ELF-1 (cell line): ENCODE measurements at places on chromosomes 3 and 15.

DNA sequence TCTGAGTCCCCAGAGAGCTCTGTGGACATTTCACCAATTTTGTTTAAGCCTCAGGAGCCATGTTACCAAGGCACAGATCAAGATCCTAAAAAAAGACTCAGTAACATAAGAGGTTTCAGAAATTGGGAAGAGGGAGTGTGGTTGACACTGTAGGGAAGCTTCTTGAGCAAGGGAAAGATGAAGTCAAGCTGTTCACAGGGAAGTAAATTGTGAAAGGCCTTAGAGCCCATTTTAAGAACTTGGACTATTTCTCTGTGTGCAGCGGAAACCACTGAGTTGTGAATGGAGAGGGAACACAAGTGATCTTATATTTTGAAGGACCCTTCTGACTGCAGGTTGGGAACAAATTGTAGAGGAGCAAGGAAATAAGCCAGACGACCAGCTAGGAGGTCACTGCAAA is 18.7 kb downstream of the BCL2A1 start:
- DNase-seq = no peak

GRCh38 chr3:187002915-187003314 is 72.6 kb downstream of the ST6GAL1 start:
- peak; percentile 36 for DNase-seq

- DNase-seq = no peak
These were observed 48.0 kb upstream of the TPRG1 start for GRCh38 chr3:189123595-189124387.

- DNase-seq = no peak
These were observed 349.4 kb downstream of the DOCK3 start for GRCh38 chr3:51024121-51024520.

DNA sequence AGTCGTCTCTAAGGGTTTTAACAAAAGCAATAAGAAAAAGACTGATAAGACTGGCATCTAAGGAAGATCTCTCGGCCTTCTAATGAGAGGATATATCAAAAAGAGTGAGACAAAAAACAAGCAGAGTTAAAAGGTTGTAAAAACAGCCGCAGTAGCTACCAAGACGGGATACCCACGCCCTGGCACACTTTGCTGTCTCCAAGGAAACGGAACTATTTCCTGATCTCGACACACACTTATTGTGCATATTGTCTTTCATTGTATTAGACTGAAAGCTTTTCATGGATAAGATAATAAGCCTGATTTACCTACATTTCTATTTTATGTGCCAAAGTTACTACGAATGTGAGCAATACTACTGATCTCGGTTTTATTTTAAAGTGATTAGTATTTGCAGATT is 161.5 kb upstream of the MCTP2 start:
- no peak for DNase-seq

- DNase-seq = no peak
These were observed 93.0 kb upstream of the SLC25A36 start for GRCh38 chr3:140848666-140849065.

DNA sequence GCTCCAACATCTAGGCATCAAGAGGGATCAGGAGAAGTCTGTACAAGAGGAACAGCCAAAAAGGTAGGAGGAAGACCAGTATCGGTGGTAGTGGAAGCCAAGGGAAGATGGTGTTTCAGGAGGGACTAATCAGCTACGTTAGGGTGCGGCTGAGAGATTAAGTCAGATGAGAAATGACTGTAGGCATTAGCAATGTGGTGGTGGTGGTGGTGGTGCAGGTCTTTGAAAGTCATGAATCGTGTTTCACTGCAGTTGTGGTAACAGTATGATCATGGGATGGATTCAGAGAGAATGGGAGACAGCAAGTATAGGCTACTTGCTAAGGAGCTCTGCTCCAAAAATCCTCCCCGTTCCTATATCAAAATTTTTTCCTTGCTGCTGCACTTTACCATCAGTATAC is 35.5 kb downstream of the ASTE1 start:
- DNase-seq = no peak

- no peak for DNase-seq
These were observed 24.2 kb downstream of the NMNAT3 start for GRCh38 chr3:139653582-139653981.

DNA sequence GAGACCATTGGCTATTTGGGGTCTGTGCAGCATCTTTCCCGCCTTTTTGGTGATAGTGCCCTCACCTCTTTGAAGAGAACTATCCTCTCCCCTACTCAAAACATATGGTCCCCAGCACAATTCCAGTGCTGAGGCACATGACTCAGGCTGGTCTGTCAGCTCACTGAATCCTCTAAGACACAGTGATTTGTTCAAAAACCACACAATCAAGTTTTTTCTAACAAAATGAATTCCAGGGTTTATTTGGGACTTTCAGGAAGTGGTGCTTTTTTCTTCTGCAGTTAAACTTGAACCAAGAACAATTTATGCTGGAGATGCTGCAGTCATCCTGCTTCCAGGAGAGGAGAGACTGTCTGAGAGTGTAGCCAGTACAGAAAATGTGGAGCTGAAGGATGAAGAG is 142.5 kb upstream of the LMCD1 start:
- DNase-seq = no peak

DNA sequence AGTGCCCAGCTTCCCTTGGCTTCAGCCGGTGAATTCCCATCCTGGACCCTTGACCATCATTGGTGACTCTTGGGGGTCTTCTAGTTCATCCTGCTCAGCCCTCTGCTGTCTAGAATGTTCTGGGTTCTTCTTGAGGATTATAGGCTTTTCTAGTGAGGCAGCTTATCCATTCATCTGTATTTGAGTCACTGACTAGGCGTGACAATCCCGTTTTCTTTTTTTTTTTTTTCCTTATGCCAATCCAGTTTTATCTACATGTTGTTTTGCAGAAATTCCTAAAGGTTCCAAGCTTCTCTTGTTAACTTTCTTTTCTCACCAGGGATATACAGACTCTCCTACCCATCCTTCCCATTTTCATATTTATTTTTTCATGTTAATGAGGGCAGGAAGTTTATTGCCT is 6.6 kb upstream of the TRAK1 start:
- DNase-seq = no peak

DNA sequence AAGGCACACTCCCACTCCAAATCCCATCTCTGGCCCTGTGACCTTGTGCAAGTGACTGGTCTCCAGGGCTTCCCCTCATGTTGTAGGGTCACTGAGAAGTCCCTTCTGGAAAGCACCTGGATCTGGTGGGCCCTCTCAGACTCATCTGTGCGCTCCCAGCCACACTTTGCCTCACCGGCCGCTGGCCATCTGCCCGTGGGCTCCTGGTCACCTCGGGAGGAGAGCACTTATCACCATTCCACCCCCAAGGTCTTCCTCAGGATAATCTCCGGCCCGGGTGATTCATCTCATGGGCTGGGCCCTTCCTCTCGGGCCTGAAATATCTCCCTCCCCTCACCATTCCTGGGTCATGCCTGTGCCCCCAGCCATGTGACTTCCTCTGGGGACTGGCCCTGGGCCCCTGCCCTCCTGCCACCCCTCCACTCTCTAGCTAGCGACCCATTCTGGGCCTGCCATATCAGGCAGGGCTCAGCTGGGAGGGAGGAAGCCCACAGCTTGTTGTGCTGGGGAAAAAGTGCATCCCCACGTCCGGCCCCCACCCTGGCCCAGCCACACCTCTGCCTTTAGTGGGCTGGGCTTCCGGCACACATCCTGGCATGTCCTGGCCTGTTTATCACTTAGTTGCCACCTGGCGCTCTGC is 10.6 kb upstream of the WNT7A start:
- peak; percentile 11 for DNase-seq

GRCh38 chr15:66294932-66295235 is 1.5 kb downstream of the DIS3L start:
- DNase-seq = no peak

DNA sequence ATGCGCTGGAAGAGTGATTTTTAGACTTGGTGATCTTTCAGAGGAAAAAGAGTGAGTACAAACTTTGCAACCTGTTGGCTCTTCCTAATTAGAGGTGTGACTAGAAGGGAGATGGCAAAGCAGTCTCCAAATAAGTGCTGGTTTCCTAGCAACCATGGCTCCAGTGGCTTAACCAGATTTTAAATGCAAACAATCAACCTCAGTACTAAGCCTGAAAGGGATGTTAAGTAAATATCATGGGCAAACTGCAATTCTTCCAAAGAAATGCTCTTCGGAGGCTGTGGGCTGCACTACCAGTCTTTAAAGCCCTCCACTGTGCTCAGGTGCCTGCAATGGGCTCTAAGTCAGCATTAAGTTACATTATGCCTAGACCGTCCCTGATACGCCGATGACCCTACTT is 678.1 kb upstream of the CCDC54 start:
- no peak for DNase-seq

GRCh38 chr3:49713336-49714105 is 6.0 kb downstream of the AMIGO3 start:
- no peak for DNase-seq

- DNase-seq = no peak
These were observed 43.1 kb downstream of the DNAJB8 start for GRCh38 chr3:128423525-128424147.

DNA sequence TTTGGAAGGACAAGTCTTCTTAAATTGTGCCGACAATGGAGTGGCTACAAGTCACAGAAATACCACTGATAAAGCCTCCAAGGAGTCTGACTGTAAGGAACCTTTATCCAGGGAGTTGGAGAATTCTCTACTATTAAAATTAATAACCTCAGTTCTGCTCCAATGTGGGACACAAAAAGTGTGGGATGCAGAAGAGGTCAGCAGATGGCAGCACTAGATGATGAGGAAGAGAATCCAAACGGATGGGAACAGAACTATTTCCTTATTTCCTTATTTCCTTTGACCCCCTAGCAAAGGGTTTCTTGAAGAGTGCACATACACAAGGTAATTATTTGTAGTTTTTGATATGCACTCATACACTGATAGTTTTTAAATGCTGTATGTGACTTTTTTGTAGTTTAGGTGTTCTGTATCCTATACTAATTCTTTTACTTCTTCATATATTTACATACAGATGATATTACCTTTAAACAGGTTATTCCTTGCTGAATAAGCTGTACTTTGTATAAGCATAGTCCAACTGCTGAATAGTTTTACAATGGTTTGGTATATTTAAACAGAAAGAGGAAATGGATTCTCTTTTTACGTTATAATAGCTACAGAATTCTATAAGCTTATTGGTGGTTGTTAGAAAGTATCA is 25.6 kb upstream of the NLGN1 start:
- no peak for DNase-seq

DNA sequence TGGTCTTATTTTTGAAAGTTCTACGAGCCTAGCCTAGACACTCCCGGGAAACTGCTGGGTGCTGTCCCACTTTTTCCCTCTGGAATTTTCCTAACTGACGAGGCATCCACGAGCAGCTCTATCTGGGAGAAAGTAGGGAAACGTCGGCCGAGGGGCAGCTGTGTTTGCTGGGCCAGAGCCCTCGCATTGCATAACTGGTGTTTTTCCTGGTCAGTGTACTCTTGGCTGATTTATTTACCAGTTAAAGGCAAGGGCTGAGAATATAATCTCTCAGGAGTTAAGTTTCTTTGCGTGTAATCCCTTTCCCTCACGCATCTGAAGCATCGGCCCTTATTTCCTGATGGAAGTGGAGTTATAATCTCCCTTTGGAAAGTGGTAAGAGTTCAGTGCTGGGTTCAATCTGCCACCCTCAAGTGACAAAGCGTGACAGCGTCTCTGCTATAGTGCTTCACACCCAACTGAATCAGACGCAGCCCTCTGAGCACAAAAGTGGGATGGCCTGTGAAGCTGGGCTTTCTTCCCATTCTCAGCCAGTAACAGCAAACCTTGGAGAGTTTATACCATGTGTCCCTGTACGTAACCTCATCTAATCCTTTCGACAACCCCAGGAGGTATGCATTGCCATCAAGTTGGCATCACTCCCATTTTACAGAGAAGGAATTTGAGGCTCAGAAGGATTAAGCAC is 311.5 kb downstream of the RORA start:
- DNase-seq = no peak

- DNase-seq = no peak
These were observed 337.2 kb upstream of the ROBO2 start for GRCh38 chr3:76702676-76703075.

GRCh38 chr3:34109846-34110245 is 311.4 kb downstream of the PDCD6IP start:
- no peak for DNase-seq

DNA sequence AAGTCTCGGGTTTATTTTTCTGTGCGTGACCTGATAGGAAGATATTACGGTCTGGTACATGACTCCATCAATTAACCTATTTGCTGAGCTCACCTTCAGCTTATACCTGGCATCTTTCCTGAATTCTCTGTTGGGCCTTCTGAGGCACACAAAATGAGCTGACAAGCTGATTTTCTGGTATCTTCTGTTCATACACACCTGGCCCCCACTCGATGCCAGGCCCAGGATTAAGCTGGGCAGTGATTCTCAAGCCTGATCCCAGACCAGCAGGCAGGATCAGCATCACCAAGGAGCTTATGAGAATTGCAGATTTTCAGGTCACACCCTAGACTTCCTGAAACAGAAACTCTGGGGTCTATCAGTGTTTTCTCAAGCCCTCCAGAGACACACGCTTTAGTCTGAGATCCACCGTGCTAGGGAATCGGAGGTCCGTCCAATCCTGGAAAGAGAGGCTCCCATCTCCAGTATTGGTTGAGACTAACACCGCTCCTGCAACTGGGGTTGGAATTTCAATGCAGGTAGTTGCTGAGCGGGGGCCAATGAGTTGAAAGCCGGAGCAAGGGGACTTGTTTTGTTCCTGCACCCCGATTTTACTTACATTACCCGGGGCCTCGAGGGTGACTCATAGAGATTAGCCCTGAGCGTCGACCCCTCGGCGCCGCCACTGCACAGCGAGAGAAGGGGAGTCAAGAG is 636 bp upstream of the EIF1B start:
- no peak for DNase-seq
